ENCODE measurements at places on chromosomes 7 and 10.

DNA sequence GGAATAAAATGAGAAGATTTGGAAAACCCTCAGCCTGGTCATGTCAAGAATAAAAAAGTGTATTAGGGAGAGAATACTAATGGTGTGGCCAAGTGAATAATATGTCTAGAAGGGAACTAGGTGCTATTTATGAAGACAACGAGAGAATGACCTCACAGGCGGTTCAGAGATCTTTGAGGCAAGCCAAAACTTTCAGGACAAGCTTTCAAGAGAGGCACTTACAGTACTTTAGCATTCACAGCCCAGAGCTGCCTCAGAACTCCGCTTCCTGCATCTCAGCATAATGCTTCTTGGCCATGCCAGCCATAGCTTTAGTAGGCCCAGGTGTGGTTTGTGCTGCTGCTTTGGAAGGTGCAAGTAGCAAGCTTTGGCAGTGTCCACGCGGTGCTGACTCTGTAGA, 37.2 kb upstream of the CCDC7 start:
- DNase-seq: no peak

DNA sequence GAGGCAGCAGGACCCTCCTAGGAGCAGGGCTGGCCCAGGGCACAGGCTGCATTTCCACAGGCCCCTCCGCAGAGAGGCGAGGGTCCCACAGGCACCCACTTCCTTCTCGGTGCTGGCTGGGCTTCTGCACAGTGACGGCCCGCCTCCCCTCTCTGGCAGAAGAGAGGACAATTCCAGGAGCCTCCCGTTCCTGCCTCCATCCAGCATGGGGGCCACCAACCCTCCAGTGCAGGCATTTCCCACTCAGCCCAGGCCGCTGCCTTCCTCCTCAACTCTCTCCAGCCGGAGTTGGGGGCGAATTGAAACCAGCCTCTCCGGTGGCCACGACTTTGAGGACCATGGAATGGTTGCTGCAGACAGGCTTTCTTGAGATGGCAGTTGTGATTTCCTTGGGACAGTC, 125.0 kb upstream of the PPP2R2D start:
- no peak for DNase-seq

- no peak for DNase-seq
These were observed 8.2 kb downstream of the PRXL2A start for GRCh38 chr10:80416479-80417098.

DNA sequence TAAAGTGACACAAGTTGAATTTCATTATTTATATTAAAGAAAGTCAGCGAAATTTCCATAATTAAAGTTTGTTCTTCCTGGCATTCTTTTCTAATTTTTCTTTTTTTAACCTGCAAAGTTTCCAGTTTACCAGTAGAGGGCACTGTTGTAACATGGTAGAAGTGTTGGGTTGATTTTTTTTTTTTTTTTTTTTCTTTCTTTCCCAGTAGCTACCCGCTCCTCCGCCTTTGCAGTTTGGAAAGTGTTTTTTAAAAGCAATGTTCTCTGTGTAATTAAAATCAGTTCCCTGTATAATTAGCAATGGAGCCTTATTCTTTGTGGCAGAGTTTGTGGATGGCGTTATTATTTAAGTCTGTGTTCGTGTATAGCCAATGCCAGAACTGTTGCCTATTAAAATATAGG, 53.7 kb downstream of the TAF3 start:
- no peak for DNase-seq

GRCh38 chr7:1927937-1928644, 258.0 kb downstream of the ELFN1 start:
- DNase-seq: no peak

GRCh38 chr7:106793015-106793975, 71.8 kb upstream of the PIK3CG start:
- DNase-seq: no peak

Data from NCI-H446 (cell line).